ENCODE measurements at places on chromosomes 11 and 22.

DNA sequence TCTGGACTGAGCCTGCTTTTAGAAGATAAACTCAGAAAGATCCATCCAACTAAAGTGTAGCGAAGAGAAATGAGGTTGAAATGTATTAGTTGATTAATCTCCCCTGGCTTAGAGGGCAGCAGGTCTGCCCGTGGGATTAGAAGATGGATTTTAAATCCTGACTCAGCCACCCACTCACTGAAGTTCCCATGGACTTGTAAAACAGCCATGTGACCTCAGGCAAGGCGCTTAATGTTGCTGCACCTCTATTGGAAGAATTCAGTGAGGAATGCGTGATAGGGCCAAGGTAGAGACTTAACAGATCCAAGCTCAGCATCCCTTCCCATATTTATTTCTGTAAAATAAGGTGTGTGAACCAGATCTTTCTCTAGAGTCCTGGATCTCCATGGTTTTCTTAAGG, 45.1 kb upstream of the ELF5 start:
- no peak overlapping the region for H3K27ac ChIP-seq
- no peaks in the 10 kb centered on the region for H3K4me1 ChIP-seq
- DNase-seq: no peak
- H3K4me3 ChIP-seq: no peak overlapping the region

- H3K36me3 ChIP-seq: no peaks in the 10 kb centered on the region
- no peak overlapping the region for H3K27ac ChIP-seq
- no peak overlapping the region for H3K4me3 ChIP-seq
- no peak for DNase-seq
- no peaks in the 10 kb centered on the region for H3K27me3 ChIP-seq
- no peaks in the 10 kb centered on the region for H3K4me1 ChIP-seq
Measured at GRCh38 chr11:117941976-117942654, 12.9 kb upstream of the TMPRSS13 start.

- no peak for DNase-seq
- no peaks in the 10 kb centered on the region for H3K4me1 ChIP-seq
- no peak overlapping the region for H3K4me3 ChIP-seq
- H3K27ac ChIP-seq: no peak overlapping the region
- no peaks in the 10 kb centered on the region for H3K27me3 ChIP-seq
- H3K36me3 ChIP-seq: no peaks in the 10 kb centered on the region
Measured at GRCh38 chr22:27258616-27259172, 542.9 kb downstream of the MN1 start.

DNA sequence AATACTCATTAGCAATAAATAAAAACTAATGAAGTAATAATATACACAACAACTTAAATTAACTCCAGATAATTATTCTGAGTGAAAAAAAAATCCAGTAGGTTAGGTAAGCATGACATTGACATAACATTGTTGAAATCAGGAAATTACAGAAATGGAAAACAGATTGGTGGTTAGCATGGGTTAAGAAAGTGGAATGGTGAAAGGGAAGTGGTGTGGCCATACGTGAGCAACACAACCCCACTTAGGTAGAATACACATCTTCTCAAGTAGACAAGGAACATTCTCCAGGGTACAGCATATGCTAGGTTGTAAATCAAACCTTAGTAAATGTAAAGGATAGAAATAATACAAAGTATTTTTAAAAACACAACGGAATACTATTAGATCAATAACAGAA, 30.2 kb upstream of the CLTCL1 start:
- H3K27me3 ChIP-seq: no peaks in the 10 kb centered on the region
- H3K36me3 ChIP-seq: no peaks in the 10 kb centered on the region
- no peak for DNase-seq
- H3K4me3 ChIP-seq: no peak overlapping the region

GRCh38 chr22:37610480-37611129, 2.0 kb downstream of the GGA1 start:
- peak overlapping the region; percentile 90 for H3K4me3 ChIP-seq
- DNase-seq: peak; percentile 80
- H3K27ac ChIP-seq: peak overlapping the region; percentile 94
- no peaks in the 10 kb centered on the region for H3K27me3 ChIP-seq

GRCh38 chr11:65378208-65378927, 4.1 kb downstream of the SLC25A45 start:
- no peaks in the 10 kb centered on the region for H3K27me3 ChIP-seq
- no peak for DNase-seq
- no peaks in the 10 kb centered on the region for H3K36me3 ChIP-seq

GRCh38 chr11:46249103-46249937, 28.1 kb upstream of the CREB3L1 start:
- no peak overlapping the region for H3K4me3 ChIP-seq
- H3K27ac ChIP-seq: peak overlapping the region; percentile 39
- H3K4me1 ChIP-seq: peaks cover 12% of the 10 kb centered on the region
- no peaks in the 10 kb centered on the region for H3K36me3 ChIP-seq
- no peak for DNase-seq
- no peaks in the 10 kb centered on the region for H3K27me3 ChIP-seq

DNA sequence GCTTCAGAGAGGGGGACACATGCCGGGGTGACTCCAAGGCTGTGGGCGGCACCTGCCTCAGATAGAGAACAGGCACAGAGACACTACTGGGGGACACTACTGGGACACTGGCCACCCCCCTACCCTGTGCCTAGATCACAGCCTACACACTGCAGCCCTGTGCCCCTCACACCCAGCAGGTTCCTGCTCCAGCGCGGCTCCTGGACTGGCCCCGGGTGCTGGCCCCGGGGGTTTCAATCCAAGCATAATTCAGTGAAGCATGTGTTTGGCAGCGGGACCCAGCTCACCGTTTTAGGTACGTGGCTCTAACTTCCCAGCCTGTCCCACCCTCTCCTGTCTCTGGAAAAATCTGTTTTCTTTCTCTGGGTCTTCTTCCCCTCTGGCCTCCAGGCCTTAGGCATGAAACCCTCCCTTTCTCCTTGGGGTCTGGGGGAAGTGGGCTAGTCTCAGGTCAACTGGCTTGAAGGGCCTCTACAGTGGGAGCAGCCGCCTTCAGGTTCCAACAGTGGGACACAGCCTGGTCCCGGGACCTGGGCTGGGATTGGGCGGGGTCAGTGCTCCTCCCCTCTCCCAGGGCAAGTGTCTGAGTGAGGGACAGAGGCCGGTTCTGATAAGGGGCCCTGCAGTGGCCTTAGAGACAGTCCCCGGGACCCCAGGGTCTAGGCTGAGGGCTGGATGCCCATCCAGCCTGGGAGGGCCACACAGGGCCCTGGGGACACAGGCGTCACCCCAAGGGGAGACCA, 98.8 kb downstream of the CRYBB2 start:
- no peaks in the 10 kb centered on the region for H3K27me3 ChIP-seq
- no peaks in the 10 kb centered on the region for H3K4me1 ChIP-seq
- H3K36me3 ChIP-seq: no peaks in the 10 kb centered on the region
- H3K27ac ChIP-seq: no peak overlapping the region
- no peak for DNase-seq

- H3K27me3 ChIP-seq: no peaks in the 10 kb centered on the region
- H3K27ac ChIP-seq: peak overlapping the region; percentile 37
- H3K4me1 ChIP-seq: peaks cover 4% of the 10 kb centered on the region
- no peaks in the 10 kb centered on the region for H3K36me3 ChIP-seq
Measured at GRCh38 chr11:48101958-48102357, 114.7 kb upstream of the OR4B1 start.

DNA sequence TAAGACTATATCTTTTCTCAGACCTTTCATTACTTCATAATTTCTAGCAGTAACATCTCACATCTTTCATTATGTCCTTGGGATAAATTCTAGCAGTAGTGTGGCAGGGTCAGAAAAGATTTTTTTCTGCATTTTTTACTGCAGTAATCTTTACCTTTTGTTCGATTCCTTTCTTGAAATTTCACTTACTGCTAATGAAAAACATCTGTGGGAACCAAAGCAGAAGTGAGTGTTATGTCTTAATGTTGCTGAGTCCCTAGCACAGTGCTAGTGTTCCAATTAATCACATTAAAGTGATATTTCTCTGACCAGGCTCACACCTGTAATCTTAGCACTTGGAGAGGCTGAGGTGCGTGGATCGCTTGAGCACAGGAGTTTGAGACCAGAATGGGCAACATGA, 123.6 kb downstream of the EHF start:
- no peak overlapping the region for H3K27ac ChIP-seq
- H3K27me3 ChIP-seq: no peaks in the 10 kb centered on the region
- H3K4me1 ChIP-seq: no peaks in the 10 kb centered on the region
- no peaks in the 10 kb centered on the region for H3K36me3 ChIP-seq
- no peak overlapping the region for H3K4me3 ChIP-seq

DNA sequence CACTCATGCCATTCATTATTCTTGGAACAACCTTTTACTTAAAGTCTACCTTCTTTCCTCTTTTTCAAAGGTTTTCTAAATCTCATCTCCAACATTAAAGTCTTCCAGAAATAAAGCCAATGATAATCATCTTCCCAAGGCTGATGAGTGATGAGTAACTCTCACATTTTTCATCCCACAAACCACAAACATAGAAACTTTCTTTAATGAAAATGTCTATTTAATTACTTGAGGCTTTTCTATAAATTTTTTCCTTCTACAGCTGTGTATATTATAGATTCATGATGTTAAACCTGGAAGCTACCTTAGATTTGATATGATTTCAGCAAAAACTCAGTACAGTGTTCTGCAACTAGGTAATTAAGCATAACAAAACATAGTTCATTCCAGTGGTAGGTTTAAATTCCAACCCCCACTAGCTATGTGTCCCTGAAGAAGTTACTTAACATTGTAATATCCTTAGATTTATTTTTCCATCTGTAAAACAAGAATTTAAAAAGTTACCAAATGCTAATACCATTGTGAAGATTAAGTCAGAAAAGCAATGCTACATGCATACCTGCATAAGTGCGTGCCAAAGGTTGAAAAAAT, 845.4 kb downstream of the KCNA4 start:
- no peaks in the 10 kb centered on the region for H3K27me3 ChIP-seq
- no peaks in the 10 kb centered on the region for H3K4me1 ChIP-seq
- no peak overlapping the region for H3K27ac ChIP-seq
- no peaks in the 10 kb centered on the region for H3K36me3 ChIP-seq

DNA sequence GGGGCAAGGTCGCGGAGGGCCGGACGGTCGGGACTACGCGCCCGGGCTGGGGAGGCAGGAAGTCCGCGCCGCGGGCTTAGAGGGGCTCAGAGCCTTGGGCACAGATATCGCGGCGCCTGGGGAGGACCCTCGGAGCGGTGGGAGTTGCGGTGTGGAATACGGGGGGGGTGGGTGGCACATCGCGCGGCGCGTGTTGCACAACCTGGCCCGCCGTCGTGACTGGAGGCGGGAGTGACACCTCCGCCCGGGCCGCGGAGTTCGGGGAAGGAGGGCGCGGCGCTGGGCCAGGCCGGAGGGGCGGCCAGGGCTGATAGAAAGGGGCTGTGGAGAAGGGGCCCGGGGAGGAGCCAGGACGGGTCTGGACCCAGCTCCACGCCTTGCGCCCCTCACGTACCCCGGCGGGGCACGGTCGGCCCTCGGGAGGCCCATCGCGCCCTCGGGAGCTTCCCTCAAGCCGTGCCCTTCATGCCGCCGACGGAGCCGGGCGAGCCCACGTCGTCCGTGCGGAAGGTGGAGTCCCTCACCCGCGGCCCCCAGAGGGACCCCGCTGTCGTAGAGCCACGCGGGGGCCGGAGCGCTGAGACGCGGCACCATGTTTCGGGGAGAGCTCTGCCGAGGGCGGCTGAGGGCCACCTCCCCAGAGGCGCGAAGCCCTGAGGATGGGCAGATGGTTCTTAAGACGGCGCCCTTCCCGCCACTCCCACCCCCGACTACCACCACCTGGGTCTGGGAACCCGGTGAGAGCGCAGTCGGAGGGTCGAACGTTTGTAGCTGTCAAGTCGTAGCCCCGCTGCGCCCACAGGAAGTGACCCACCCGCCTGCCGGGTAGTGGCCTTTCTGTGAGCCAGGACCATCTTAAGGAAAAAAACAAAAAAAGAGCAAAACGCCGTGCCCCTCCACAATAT, 729 bp downstream of the IL17RA start:
- H3K36me3 ChIP-seq: no peaks in the 10 kb centered on the region
- peak overlapping the region; percentile 91 for H3K4me3 ChIP-seq
- peak; percentile 48 for DNase-seq
- peak overlapping the region; percentile 88 for H3K27ac ChIP-seq
- peaks cover 4% of the 10 kb centered on the region for H3K4me1 ChIP-seq

- H3K27ac ChIP-seq: no peak overlapping the region
- no peaks in the 10 kb centered on the region for H3K4me1 ChIP-seq
- H3K36me3 ChIP-seq: no peaks in the 10 kb centered on the region
- no peaks in the 10 kb centered on the region for H3K27me3 ChIP-seq
- DNase-seq: no peak
- H3K4me3 ChIP-seq: no peak overlapping the region
Measured at GRCh38 chr11:11622340-11622706, 518 bp upstream of the GALNT18 start.

- no peaks in the 10 kb centered on the region for H3K36me3 ChIP-seq
- H3K27ac ChIP-seq: no peak overlapping the region
- H3K4me1 ChIP-seq: no peaks in the 10 kb centered on the region
- H3K4me3 ChIP-seq: no peak overlapping the region
- H3K27me3 ChIP-seq: peaks cover 69% of the 10 kb centered on the region
Measured at GRCh38 chr22:38455530-38456271, 702 bp upstream of the KCNJ4 start.

DNA sequence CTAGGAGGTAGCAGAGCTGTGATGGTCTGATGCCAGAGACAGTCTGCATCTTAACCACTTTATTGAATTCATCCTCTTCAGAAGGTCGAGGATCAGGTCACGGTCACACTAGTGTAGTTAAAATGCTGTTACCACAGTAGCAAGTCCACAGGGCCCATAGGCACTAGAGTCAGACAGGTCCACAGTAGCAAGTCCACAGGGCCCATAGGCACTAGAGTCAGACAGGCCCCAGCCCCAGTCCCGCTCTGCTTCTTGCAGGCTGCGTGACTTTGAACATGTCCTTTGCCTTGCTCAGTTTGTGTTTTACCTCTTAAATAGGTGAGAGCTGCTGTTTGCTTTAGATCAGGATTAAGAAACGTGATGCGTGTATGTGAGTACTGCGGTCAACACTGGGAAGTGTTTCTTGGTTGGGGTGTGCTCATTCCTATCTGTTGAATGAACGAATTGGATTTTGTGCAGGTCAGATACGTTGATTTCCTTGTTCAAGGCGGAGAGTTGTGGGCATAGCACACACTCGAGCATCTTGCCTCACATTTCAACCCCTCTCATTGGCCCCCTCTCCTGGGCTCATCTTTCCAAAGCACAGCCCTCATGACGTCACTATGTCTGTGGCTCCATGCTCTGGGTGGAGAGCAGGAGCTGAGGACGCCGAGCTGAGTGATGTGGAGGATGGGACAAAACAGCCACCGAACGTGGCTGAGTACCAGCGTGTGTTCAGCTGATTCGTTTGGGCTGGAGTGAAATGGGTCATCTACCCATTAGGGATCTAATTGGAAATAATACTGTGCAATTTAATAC, 191.7 kb downstream of the TBC1D22A start:
- H3K36me3 ChIP-seq: no peaks in the 10 kb centered on the region
- no peak overlapping the region for H3K27ac ChIP-seq
- DNase-seq: no peak

DNA sequence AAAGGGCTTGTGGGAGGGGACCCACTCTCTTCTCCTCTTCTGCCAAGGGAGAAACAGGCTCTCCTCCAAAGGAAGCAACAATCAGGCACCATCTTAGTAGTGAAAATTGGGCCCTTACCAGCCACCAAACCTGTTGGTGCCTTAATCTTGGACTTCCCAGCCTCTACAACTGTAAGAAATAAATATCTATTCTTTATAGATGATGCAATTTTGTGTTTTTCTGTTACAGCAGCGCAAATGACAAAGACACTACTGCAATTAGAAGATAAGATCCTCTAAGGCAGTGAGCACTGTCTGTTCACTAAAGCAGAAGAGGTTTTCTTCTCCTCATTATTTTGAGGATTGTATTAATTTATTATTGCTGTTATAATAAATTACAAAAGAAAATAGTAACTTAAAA, 691.4 kb upstream of the CCDC179 start:
- no peak overlapping the region for H3K27ac ChIP-seq
- H3K4me1 ChIP-seq: no peaks in the 10 kb centered on the region
- no peak for DNase-seq
- no peaks in the 10 kb centered on the region for H3K36me3 ChIP-seq

Data from colonic mucosa (tissue), 4 donors.